ENCODE measurements at places on chromosomes 7 and 10. TPM values are rescaled to one million over a fixed set of nuclear protein-coding genes. Genes with fewer than 3 reads are reported as not detected.

The CYP3A5 gene
- polyA plus RNA-seq: not detected

The OPN4 gene
- not detected for polyA plus RNA-seq

The GPR85 gene
- polyA plus RNA-seq: not detected

The TRIM56 gene
- 11.0 TPM for polyA plus RNA-seq

The PNLIPRP3 gene
- not detected for polyA plus RNA-seq

The RBM17 gene
- polyA plus RNA-seq: 34.7 TPM

The ABCB1 gene
- 8.5 TPM for polyA plus RNA-seq

The CACNB2 gene
- polyA plus RNA-seq: not detected

The LRRD1 gene
- not detected for polyA plus RNA-seq

The FAM13C gene
- polyA plus RNA-seq: not detected

The HGF gene
- polyA plus RNA-seq: 0.25 TPM

The DPYSL4 gene
- 0.03 TPM for polyA plus RNA-seq

The MGAM2 gene
- not detected for polyA plus RNA-seq

The CRHR2 gene
- not detected for polyA plus RNA-seq

The GRM3 gene
- not detected for polyA plus RNA-seq

The MBL2 gene
- not detected for polyA plus RNA-seq

The HOGA1 gene
- not detected for polyA plus RNA-seq

The TACR2 gene
- not detected for polyA plus RNA-seq

The FAM204A gene
- polyA plus RNA-seq: 19.5 TPM

The KRIT1 gene
- polyA plus RNA-seq: 48.1 TPM

The EVX1 gene
- polyA plus RNA-seq: not detected

The BTBD16 gene
- not detected for polyA plus RNA-seq

The CAV1 gene
- polyA plus RNA-seq: 0.95 TPM

The ASIC3 gene
- polyA plus RNA-seq: 5.0 TPM

The ATRNL1 gene
- 0.36 TPM for polyA plus RNA-seq

The SPDYE1 gene
- not detected for polyA plus RNA-seq

The MEOX2 gene
- polyA plus RNA-seq: not detected

The TMEM225B gene
- polyA plus RNA-seq: 0.61 TPM

The FKBP9 gene
- 0.59 TPM for polyA plus RNA-seq

All from B cell (primary cell).